HTR-8/SVneo (cell line): ENCODE measurements at places on chromosomes 7 and 10.
A peak's percentile ranks its signal among the peaks of the same experiment; 100 is the strongest.

- DNase-seq: no peak
Observed at GRCh38 chr7:49150486-49150885, 226.1 kb downstream of the CDC14C start.

GRCh38 chr7:27189295-27189996 lies 4.4 kb upstream of the HOXA11 start:
- DNase-seq: no peak

- no peak for DNase-seq
Observed at GRCh38 chr7:66359656-66360211, 154.6 kb downstream of the TPST1 start.

GRCh38 chr7:120916121-120916520 lies 34.5 kb upstream of the ING3 start:
- no peak for DNase-seq

DNA sequence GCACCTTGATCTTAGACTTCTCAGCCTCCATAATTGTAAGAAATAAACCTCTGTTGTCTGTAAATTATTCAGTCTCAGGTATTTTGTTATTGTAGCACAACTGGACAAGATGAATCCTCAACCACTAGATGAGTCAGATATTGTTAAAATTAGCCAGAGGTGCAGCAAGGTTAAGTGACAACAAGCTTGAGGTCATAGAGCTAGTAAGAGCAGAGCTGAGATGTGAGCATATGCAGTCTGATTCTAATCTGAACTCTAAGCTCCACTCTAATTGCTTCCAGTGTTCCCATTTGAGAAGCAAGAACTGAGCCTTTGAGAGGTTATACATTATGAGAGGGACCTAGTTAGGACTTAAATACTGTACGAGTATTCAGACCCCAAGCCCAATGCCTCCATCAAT lies 93.1 kb downstream of the FZD1 start:
- no peak for DNase-seq

- peak; percentile 79 for DNase-seq
Observed at GRCh38 chr7:32163141-32163806, 93.1 kb upstream of the PDE1C start.

DNA sequence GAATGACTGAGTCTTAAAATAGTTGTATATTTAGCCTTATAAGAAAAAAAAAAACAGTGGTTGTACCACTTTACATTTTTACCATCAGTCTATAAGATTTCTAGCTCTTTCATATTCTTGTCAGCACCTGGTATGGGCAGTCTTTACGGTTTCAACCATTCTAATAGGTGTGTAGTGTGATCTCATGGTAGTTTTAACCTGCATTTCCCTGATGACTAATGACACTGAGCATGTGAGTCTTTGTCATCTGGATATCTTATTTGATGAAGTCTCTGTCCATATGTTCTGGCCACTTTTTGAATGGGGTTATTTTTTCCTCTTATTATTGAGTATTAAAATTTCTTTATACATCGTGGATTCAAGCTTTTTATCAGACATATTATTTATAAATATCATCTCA lies 365.3 kb upstream of the IGFBP3 start:
- no peak for DNase-seq

- no peak for DNase-seq
Observed at GRCh38 chr7:41779918-41780317, 77.0 kb upstream of the INHBA start.

DNA sequence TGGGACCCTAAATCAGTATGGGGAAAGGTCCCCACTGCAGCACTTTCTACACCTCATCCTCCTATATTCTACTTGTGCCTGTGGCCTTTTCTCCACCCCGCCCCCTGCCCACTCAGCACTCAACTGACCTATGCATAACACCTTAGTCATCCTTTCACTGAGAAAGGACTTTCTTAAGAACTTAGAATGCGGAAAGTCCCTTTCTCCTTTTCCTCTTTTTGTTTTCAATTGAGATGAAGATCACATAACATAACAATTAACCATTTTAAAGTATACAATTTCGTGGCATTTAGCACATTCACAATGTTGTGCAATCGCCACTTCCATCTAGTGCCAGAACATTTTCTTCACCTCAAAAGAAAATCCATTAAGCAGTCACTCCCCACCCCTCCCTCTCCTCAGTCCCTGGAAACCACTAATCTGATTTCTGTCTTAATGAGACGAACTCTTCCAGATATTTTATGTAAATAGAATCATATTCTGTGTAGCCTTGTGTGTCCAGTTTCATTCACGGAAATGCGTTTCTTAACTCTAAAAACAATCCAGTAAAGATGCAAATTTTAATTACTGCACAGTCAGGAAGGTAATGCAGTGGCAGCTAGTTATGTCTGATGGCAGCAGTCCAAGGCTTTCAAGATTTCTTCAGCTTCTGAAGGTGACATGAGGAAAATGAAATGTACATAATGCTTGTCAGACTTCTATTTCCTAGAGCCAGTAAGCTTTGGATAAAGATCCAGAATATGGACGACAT lies 41.7 kb downstream of the FAS start:
- no peak for DNase-seq

DNA sequence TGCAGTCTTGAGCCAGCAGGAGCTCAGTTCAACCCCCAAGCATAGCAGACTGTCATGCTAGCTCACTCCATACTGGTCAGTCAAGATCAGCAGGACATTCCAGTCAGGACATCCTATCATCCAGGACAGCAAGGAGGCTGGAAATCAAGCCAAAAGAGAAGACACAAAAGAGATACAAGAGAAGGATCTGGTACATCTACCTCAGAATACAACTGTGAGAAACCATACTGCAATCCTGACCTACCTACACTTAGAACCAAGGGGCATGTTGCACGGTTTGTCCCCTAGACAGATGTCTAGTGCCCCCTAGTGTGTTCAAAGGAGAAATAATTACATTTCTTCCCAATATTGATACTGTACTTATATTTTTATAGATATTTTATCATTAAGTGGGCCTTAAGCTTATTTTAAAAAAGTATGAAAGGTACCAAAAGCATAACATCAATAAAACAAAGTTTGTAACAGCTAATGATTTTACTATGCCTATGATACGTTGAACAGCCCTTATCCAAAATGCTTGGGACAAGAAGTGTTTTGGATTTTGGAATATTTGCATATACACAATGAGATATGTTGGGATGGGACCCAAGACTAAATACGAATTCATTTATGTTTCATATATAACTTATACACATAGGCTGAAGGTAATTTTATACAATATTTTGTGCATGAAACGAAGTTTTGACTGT lies 26.7 kb downstream of the ERCC6 start:
- peak; percentile 21 for DNase-seq

DNA sequence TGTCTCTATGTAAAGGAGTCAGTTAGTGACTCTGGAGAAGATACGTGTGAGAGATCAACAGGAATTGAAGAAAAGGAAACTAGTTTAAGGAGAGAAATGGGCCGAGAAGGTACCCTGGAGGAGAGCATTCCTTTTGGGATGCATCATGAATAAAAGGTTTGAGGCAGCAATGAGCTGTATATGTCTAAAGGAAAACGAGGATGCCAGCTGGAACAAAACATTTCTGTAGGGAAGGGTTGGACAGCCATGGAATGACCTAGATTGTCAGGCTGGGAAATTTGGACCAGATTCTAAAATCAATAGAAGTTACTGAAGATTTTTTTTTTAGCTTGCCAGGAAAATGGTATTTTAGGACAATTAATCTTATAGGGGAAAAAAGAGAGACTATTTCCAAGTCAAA lies 17.2 kb upstream of the MPP7 start:
- DNase-seq: no peak

DNA sequence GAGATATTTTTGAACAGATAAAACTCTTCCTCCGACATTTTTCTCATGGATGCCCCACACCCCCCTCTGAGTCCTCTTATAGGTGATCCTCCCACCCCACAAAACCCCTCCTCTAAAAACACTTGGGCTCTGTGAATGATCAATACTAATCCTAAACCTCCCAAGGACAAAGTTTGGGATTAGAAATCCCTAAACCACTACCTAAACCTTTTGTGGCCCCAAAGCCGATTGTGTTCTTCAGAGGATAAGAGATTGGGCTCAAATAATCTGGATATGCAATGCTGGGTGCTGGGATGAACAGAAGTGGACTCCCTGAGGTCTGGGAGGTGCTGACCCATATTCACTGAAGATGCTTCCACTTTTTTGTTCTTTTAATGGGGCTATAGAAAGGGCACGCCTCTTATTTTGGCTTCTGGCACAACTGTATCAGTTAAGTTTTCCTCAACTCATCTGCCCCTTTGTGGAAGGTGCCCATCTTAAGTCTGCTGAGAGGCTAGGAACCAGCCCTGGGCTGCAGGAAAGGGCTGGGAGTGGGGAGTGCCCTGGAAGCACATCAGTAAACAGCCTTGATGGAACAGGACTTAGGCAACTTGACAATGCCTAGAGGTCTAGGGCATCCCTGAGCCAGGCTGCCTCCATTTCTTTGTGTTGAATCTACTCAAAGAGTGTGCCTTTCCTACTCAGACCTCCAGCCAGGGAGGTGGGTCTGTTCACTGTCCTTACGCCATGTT lies at the start of gene OPN1SW:
Gene OPN1SW, minus strand, starts transcription at position 51 of the 731 bp plus-strand sequence. Its CDS starts 13 bp downstream, at position 38.
- DNase-seq: no peak

- DNase-seq: no peak
Observed at GRCh38 chr10:132540456-132540855, 2.9 kb downstream of the INPP5A start.

DNA sequence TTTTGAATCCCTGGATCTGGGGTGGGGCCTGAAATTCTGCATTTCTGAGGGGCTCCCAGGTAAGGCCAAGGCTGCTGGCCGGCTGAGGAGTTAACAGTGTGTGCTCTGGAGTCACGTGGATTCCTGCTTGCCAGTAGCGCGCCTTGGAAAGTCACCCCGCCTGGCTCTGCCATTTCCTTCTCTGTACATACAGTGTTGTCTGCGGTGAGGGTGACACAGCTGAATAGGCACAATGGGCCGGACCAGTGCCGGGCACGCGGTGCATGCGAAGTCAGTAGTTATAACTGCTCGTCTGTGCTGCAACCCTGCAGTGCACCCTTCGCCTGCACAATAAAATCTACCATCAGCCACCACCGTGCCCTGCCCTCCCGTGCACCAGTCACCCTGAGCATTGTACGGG lies 68.0 kb upstream of the EEPD1 start:
- no peak for DNase-seq

DNA sequence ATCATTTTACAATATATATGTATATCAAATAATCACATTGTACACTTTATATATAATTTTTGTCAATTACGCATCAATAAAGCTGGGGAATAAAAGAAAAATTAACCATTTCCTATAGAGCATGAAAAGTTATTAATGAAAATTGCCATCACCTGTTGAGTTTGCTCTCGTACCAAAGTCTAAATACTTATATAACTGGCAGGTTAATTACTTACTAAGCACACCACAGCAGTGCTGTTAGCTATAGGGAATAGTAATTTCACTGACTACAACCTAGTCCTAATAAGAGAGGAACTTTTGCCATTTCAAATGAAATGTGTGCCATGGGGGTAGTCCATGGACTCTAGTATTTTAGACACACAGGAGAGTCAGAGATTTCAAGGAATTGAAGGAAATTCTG lies 176.9 kb upstream of the COL1A2 start:
- no peak for DNase-seq

- DNase-seq: no peak
Observed at GRCh38 chr7:108589874-108590273, 20.2 kb downstream of the DNAJB9 start.

GRCh38 chr10:25678666-25679065 lies 255.4 kb upstream of the MYO3A start:
- DNase-seq: no peak

- DNase-seq: peak; percentile 21
Observed at GRCh38 chr10:114548662-114549061, 109.4 kb downstream of the ABLIM1 start.

DNA sequence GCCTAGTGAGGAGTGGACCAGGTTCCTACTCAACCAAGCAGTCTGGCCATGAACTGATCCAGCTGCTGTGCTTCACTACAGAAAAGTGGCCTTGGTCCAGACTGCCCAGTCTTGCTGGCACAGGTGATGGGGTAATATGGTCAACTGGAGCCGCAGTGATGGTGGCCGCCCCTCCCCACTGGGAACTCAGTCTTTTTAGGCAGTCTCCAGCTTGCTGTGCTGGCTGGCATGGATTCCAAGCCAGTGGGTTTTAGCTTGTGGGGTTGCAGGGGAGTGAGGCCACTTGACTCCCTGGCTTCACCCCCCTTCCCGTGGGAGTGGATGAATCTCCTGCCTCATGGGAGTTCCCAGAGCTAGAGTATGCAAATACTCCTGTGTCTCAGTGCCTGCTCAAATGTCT lies 52.7 kb upstream of the CDK6 start:
- no peak for DNase-seq

GRCh38 chr10:124128811-124129145 lies 35.4 kb upstream of the CHST15 start:
- no peak for DNase-seq

GRCh38 chr7:123260428-123260960 lies 60.7 kb upstream of the SLC13A1 start:
- no peak for DNase-seq

GRCh38 chr10:4246881-4247358 lies 461.9 kb upstream of the KLF6 start:
- no peak for DNase-seq

GRCh38 chr10:62327885-62328284 lies 46.3 kb upstream of the ZNF365 start:
- no peak for DNase-seq

DNA sequence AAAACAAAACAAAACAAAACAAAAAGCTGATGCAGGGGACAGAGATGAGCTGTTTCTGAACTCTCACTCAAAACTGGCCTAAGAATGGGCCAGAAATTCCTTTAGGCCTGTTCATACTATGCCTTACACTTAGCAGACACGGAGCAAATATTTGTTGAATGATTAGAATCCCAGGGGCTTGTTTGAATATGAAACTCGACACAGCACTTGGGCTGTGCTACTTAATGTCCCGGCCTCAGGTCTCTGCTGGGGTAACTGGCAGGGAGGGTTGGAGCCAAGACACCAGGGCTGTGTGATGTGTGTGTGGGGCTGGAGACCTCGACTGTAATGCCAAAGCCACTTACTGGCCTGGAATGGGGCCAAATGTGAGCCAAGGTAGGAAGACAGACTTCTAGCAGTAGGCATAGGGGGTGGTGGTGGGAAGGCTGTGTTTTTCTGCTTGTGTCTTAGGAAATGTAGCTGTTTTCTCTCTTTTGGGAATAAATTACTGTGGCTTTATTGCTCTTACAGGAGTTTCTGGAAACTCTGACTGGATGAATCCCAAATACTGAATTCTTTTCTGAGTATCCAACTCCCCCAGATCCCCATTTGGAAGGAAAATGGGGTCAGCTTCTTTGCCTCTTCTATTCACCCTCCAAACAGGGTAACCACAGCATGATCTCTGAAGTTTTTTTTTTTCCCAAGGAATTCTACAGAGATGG lies 66.7 kb downstream of the EMX2 start:
- peak; percentile 14 for DNase-seq

GRCh38 chr10:71134732-71135211 lies 77.6 kb upstream of the UNC5B start:
- DNase-seq: no peak
